Stimulated activated CD4-positive, alpha-beta T cell treated with anti-CD3 and anti-CD28 coated beads, TNF-alpha, amount 100 ng/mL, for 4 hours (primary cell): ENCODE measurements at places on chromosomes 7 and 10.

DNA sequence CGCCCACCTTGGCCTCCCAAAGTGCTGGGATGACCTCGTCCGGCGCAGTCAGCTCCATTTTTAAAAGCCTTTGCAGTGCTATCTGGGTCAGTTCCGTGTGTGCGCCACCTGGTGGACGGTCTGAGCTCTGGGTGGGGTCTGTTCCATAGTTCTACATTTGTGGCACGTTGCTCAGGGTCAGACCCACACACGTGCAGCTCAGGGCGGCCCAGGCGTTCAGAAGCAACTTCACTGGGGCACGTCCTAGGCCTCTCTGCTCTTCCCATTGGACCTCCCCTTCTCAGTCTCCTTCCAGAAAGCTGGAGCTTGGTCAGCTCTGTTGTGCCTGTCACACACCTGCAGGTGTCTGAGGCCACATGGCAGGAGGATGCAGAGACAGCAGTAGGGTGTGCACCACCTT is 137.9 kb downstream of the DNAJB6 start:
- no peak for DNase-seq

GRCh38 chr7:40945788-40946187 is 757.1 kb downstream of the INHBA start:
- no peak for DNase-seq

DNA sequence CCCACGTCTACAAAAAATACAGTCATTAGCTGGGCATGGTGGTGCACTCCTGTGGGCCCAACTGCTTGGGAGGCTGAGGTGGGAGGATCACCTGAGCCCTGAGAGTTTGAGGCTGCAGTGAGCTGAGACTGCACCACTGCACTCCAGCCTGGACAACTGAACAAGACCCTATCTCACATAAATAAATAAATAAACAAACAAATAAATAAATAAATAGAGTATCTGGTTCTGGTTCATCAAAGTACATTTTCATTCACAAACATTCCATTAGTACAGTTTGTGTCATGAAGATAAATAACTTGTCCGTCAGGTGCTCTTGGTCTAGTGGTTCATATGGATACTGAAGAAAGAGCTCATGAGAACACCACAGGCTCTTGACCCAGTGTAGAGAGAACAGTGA is 96.4 kb downstream of the RSU1 start:
- no peak for DNase-seq

DNA sequence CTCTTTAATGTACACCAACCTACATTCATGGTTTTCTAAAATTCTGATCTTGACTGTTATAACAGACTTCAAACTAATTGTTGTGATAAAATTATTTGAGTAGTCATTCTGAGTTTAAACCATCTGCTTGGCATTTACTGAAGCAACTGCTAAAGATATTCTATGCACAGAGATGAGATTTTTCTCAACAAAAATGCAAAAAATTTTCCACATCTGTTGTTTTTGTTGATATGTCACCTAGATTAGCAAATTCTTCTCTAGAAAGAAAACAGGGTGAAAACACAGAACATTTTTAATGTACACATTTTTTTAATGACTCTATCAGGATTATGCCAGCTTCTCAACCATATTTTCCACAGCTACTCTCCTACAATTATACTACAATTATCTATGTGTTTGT is 42.7 kb downstream of the ARHGAP12 start:
- no peak for DNase-seq

- DNase-seq, result no peak
Measured at GRCh38 chr10:79293841-79294581, 53.3 kb upstream of the PPIF start.

- no peak for DNase-seq
Measured at GRCh38 chr10:3429676-3430075, 257.1 kb upstream of the PITRM1 start.

DNA sequence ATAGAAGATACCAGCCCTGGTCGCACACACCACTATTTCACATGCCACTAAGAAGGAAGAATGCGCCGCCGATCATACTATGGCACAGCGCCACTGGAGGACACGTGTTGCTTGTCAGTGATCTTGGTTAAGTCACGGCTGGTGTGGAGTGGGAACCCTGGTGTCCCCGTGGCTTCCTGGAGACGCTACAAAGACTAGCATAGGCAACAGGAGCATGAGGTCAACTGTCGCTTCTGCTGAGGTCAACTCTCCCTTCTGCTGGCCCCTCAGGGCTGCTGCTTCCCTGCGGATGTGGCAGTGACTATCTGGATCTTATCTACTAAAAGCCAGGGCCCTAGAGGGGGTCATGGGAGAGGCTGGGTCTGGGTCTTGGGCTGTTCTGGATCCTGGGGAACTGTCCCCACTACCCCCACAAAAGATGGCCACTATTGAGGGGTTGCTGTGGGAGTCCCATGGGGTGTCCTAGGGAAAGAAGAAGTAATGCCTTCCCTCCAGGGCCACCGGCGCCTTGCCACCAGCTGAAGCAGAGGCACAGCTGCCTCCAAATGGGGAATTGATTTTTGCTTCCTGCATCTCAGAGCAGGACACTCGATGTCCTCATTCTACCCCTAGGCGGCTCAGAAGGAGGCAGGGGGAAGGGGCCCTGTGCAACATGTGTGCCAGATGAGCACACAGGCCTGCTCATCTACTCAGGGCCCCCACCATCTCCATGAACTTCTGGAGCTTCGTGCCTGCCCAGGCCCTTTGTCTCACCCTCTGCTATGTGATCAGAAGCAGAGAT is 76.6 kb upstream of the PPIF start:
- DNase-seq, result no peak

DNA sequence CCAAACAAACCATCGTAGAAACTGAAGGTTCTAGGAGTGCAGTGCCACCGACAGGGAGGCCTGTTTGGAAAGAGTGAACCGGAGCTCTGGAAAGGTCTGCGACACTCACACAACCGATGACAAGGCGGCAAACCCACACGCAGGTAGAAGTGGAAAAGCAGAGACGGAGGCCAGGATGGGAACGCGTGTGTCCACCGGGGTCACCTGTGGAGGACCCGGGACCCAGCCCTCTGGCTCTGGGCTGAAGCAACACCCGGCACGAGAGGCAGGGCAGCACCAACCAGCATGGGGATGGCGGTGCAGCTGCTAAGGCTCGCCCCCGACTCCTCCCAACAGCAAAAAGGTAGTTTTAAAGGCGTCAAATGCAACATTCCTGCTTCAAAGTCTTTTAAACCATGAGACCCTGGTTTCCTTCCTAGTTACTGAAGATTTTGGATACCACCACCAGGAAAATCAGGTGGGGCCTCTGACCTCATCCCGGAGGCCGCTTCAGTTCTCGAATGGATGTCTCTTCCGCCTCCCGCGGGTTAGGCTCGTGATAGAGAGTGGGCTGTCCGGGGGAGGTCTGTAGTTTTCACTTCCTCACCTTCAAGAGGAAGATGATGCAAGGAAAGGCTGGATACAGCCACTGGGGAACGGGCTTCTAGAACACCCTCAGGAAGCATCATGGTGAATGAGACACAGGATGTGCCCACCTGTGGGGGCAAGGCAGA is 115.5 kb downstream of the SMURF1 start:
- no peak for DNase-seq

DNA sequence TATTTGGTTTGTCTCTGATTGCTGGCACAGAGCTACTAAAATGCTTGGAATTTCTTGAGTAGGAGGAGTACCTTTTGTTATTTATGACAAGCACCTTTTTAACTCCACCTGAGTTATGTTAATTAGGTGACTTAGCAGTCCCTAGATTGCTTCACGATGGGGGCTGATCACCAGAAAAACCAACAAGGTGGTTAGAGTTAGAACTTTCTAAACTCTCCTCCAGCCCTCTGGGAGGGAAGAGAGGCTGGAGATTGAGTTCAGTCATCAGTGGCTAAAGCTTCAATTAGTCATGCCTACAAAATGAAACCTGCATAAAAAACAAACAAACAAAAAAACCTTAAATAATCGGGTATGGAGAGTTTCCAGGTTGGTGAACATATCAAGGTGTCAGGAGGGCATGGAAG is 23.6 kb upstream of the ING3 start:
- no peak for DNase-seq

DNA sequence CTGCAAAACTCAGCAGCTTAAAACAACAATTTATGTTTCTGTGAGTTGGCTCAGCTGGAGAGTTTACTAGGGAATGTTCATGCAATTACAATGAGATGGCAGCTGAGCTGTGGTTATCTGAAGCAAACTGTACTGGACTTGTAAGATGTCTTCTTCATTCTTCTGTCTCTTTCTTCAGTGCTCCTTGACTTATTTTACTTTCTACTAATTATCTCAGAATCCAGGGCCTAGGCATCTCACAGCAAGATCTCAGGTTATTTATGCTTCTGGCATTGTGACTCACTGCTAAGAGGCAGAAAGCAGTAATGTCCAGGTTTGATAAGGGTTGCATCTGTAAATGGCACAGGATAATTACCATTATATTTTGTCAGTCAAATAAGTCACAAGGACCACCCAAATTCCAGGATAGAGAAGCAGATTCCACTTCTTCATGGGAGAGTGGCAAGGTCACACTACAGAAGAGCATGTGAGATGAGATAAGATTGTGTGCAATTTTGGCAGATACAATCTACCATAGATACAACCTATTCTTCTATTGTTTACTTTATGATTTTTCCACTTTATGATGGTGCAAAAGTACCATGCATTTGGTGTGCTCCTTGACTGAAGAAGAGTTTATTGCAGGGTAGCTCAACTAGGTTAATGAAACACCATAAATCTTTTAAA is 16.8 kb downstream of the VIM start:
- DNase-seq, result no peak

DNA sequence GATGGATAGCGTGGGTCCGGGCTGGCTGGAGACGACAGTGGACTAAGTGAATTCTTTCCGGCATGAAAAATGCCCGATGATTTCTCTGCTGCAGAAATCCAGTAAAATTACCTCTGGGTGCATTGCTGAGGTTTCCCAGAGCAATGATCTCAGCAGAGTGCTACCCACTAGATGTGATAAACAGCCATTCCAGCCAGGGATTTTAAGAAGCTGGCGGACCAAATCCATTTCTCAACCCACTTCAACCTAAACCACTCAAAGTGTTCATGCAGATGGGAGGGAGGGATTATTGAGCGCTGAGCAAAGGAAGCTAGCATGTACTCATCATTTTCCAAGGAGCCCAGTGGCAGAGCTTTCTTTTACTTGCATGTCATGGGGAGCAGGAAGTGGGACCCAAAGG is 116.7 kb downstream of the PRKCQ start:
- no peak for DNase-seq

GRCh38 chr10:23186697-23187096 is 5.4 kb upstream of the PTF1A start:
- DNase-seq, result no peak

DNA sequence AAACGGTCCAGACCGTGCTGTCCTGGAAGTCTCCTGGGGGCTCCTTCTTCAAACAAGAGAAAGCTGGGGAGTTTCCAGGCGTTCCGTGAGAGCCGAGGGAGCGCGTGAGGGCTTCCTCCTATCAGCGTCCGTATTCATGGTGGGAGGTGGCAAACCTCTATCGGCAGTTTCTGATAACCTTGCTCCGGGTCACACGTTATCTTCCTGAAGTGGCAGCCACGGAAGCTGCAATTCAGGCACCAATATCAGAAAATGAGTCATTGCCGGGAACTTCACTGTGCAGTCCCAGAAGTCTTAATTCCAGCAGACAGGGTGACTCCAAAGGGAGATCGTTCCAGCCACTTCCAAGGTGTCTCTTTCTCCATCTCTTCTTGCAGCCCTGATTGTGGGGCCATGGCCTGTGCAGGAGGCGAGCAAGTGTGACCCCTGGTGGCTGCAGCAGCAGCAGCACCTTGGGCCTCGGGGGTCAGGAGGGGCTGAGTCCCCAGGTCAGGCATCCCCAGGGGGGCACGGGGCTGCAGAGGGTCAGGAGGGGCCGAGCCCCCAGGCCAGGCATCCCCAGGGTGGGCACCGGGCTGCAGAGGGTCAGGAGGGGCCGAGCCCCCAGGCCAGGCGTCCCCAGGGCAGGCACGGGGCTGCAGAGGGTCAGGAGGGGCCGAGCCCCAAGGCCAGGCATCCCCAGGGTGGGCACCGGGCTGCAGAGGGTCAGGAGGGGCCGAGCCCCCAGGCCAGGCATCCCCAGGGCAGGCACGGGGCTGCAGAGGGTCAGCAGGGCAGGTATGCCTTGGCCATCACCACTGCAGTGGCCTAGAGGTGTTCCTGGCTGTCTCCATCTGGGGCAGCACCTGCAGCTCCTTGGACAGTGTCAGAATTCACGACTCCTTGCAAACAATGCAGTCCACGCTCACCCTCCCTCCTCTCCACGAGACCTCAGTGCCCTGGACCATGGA is 538.7 kb downstream of the DNAJB6 start:
- DNase-seq, result peak; percentile 48

DNA sequence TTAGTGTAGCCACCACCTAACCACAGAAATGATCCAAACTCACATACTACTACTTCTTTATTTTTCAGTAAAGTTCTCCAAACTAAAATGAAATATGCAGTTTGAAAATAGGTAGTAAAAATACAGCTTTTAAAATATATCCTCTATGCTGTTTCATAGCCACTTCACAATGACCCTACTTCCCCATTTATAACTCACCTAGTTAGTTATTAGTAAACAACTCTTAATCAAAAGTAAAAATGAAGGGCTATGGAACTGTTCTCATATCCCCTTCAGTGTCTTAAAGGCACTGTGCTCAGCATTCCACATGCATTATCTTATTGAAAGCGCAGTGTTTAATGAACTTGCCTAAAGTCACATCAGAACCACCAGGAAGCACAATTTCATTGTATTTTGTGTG is 43.5 kb downstream of the KMT2C start:
- DNase-seq, result no peak

DNA sequence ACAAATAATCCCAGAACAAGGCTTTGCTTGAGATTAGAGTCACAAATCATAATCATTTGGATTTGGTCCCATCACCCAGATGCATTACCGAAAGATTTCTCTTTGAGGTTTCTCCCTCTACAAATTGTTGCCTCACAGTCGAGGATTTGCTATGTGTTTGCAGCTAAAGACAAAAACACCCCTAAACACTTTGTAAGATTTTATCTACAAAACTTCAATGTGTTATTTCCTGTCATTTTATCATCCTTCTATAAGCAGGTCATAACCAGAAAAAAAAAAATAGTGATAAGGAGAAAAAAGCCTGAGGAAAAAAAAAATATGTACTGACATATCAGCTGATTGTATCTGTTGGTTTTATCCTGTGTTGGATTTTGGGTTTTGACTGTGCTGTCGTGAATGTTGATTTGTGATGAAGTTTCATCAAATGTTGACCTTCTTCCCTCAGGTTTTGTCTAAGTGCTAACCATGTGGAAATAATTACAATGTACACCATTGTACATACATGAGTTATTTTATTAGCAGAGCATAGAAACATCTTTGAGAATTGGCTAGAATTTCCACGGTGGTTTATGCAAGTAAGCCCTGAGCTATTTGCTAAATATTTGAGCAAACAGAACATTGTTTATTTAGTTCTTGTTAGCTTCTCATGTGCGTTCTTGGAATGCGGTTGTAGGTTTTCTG is 274.4 kb downstream of the NEBL start:
- no peak for DNase-seq

- DNase-seq, result no peak
Measured at GRCh38 chr7:17299483-17299991, 1.1 kb downstream of the AHR start.

GRCh38 chr10:104686829-104687228 is 45.7 kb downstream of the SORCS3 start:
- DNase-seq, result no peak
